ENCODE measurements at places on chromosomes 1 and 21.

DNA sequence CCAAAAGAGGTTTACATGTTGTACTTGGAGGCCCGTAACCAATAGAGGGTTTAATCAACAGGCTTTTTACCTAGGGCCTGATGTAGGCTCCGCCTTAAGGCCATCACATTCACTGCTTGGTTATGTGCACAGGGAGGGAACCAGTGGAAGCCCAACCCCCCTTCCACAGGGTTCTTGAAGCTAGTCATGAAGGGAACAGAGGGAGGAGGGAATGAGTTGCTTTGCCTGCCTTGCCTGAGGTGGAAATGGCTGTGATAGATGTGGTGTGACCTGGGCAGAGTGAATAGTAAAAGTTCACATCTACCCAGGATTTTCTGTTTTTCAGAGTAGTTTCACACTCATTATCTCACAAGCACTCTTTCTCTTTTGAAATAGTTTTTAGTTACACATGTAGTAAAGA lies 215.1 kb downstream of the ST6GALNAC3 start:
- DNase-seq = no peak

DNA sequence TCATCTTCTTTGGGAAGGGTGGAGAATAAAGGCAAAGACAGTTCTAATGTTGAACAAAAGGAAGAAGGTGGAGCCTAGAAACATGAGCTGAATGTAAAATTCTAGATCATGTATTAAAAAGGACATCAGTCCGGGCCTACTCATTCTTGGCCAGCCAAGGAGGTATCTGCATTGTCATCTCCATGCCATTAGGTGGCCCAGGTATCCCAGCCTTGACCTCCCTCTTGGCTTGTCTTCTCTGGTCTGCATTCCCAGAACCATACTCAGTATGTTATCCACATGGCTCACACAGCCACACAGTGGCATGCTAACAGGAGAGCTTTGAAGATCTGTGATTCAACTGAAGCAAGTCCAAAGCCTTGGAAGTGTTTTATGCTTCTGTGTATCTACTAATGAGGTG lies 369.8 kb upstream of the KAZN start:
- no peak for DNase-seq

DNA sequence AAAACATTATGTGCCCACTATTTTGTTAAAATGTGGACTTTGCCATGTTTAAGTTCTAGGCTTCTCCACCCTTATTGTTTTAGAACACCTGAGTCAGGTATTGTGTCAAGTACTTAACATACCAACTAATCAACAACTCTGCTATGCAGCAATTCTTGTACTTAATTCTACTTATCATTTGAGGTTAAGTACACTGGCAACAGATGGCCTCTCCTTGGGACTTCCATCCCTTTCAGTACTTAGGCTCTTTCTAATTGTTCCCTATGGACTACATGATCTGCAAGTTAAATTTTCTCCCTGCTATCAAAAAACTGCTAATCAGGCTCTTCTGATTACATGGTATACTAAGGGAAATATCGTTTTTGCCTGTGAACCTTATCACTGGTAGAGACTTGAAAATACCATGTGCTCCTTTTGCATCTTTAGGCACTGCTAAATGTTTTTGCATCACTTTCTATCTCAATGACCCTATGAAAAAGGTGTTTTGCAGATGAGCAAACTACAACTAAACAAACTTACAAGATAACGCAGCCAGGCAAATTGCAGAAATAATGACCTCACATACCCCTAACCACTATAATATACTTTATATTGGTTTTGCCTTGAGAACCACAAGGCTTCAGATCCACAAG lies 18.9 kb downstream of the SFPQ start:
- no peak for DNase-seq

GRCh38 chr1:6349254-6349943 lies 44.2 kb downstream of the ACOT7 start:
- no peak for DNase-seq

- no peak for DNase-seq
Measured at GRCh38 chr1:192573499-192573898, 2.1 kb upstream of the RGS1 start.

GRCh38 chr1:208362011-208362410 lies 117.8 kb upstream of the PLXNA2 start:
- DNase-seq = no peak

DNA sequence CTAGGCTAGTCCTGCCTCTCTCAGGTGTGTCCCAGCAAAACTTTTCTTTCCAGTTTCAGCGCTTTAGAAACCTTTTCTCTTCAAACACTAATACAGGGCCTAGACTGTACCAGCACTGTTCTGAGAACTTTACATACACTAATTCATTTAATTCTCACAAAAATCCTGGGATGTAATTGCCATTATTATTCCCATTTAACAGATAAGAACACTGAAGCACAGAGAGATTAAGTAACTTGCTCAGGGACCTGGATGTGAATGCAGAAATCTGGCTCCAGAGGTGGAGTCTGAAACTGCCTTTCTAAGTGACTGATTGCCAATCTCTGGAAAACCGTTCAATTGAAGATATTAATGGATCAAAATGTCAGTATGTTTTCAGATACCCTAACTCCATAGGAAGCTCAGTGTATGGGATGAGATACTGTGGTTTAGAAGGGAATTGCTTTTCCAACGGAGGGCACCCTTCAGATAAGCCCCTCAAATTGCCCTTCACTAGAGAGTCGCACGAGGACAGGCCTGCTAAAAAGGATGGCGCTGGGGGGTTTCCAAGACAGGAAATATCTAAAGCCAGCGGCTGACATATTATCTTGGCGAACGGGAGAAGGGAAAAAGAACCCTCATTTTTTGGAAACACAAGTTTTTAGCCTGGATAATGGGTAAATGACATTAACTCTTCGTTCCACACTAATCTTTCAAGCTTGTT lies 698 bp upstream of the UCK2 start:
- DNase-seq = no peak

DNA sequence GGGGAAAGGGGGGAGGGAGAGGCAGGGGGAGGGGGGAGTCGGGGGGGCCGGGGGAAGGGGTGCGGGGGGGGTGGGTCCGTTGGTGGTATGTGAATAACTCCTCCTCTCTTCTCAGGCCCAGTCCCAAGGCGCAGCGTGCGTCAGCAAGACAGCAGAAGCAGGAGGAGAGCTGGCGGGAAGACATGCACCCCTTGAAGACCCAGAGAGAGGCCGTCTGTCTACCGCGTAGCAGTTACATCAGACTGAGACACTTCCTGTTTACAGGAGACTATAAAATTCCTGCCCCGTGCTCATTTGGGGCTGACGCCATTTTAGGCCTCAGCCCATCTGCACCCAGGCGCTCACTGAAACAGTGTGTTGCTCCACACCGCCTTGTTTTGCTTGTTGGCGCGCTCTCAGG lies 55.3 kb downstream of the SETD4 start:
- no peak for DNase-seq

DNA sequence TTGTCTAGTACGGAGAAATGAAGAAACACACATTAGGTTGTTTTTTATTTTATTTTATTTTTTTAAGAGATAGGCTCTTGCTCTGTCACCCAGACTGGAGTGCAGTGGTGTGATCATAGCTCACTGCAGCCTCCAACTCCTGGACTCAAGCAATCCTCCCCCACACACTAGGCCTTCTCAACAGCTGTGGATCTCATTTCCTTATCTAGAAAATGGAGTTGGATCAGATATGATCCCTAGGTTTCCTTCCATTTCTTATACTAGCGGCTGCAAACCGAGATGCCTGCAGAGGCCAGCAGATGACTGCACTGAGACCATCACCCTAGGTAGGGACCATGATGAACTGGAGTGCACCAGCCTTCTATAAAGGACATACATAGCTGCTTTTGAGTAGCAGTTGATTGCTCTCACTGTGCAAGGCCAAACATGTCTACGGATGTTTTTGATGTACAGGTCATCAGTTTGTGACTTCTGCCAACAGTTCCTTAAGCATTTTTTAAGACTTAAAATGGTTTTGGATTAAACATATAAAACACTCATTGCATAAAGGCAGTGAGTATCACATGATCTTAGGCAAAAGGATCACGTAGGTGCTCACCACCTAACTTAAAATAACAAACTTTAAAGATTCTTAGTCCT lies 11.4 kb upstream of the KLHL12 start:
- DNase-seq = no peak

- DNase-seq = no peak
Measured at GRCh38 chr1:174077749-174078490, 55.8 kb upstream of the RC3H1 start.

DNA sequence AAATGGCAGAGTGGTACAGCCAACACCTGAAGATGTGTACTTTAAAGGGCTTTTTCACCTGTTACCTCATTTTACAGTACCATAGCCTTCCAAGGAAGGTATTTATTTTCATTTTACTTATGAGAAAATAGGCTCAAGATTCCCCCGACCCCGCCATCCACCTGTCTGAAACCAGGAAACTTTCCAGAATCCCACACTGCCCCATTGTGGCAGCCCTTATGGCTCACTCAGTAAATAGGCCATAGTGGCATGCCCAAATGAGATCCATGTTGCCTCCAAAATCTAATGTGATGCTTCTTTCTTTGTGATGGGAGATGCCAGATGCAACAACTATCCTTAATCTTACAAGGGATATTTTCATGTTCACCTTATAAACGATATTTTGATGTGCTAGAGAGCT lies 97.8 kb downstream of the EBNA1BP2 start:
- DNase-seq = no peak

DNA sequence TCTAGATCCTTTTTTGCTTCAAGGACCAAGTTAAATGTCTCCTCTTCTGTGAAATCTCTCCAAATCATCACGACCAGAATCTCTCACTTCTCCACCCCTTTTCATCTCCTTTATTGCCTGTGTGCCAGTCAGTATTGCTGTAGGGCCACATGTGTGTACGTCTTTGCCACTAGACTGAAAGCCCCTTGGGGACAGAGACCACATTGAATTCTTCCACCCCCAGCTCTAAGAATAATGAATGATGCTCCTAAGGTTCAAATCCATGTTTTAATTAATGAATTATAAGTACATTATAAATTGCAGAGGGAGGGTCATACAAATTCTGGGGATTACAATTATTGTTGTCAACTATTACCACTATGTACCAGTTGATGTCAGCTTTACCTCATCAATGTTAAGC lies 343.8 kb downstream of the USP25 start:
- DNase-seq = no peak

GRCh38 chr1:87318806-87319205 lies 9.9 kb upstream of the LMO4 start:
- no peak for DNase-seq

DNA sequence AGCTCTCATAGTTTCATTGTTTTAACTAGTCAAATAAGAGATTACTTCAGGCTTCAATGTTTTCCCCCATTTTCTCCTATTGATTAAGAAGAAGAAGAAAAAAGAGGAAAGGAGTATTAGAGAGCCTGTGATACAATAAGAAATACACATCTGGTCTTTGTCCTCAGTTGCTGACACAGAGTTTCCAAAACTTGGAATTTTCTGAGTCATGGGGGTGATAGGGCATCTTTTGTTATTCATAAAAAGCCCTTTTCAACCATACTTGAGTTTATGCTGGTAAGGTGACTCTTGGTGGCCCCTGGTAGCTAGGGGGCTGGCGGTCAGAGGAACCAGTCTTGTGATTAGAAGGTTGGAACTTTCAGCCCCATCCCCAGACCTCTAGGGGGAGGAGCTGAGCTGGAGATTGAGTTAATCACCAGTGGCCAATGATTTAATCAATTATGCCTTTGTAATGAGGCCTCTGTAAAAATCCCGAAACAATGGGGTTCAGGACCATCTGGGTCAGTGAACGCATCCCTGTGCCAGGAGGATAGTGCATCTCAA lies 28.9 kb upstream of the KLF18 start:
- no peak for DNase-seq

DNA sequence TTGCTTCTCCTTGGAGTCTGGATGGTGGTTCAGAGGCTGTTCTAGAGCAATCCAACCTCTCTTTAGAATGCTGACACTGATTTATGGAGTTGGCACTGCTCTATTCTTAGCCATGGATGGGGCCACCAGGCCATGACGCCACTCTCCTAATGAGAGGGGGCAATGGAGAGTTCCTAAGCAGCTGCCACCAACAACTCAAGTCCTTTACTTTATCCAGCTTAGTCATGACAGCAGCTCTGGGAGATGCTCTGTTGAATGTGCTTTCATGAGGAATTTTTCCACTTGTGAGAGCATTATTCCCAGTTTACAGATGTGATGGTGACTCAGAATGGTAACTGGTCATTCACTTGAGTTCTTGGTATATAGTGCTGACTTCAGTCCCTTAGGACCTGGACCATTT lies 366.3 kb downstream of the HHAT start:
- no peak for DNase-seq

GRCh38 chr1:161000736-161001480 lies 20.0 kb downstream of the F11R start:
- DNase-seq = no peak

DNA sequence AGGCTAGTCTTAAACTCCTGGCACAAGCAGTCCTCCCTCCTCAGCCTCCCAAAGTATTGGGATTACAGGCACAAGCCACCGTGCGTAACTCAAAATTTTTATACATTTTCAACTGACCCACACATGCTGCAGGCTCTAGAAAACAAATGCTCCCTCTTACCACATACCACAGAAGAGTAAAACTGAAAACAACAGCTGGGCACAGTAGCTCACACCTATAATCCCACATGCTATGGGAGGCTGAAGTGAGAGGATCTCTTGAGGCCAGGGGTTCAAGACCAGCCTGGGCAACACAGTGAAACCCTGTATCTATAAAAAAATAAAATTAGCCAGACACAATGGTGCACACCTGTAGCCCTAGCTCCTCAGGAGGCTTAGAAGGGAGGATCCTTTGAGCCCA lies 56.7 kb downstream of the AKT3 start:
- DNase-seq = no peak

DNA sequence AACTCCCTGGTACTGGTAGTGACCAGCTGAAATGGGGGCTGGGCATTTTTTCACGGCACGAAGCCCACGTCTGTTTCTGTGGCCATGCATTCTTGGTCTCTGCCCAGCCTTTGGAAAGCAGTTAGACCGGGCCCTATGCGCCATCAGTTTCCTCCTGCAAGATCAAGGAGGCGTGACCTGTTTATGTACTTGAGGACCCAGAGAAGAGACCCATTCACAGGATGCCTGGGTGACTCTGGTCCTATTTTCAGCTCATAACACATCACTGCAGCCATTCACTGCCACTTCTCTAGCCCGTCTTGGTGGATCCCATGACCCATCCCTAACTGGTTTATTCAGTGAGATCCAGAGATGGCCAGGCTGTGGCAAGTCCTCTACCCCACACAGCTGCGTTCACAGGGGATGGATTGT lies 70.4 kb downstream of the SPSB1 start:
- DNase-seq = no peak

DNA sequence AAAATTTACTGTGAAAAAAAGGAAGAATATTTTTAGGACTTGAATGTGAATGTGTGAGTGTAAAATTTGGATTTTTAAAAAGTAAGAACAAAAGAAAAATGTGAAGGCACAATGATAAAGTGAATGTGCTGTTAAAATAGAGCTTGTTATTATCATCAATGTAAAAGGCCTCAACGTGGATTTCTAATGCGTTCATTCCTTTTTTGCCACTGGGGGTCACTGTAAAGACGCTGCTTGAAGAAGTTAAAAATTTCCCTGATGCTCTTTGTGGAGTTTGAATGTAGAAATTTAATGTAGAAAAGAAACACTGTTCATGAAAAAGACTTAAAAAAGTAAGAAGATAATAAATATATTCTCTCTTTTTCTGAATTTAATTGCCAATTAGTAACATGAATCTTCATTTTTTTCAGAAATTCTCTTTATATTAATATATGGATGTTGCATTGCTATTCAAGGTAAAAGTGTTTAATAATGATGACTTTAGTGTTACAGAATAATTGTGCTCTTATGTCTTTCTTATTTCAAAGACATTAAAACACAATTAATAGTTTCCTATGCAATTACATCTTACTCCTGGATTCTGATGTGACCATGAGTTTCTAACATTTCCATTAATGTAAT lies 161.5 kb downstream of the DNM3 start:
- DNase-seq = no peak

GRCh38 chr21:36661511-36662309 lies 37.2 kb upstream of the SIM2 start:
- no peak for DNase-seq

All from T-helper 9 cell (primary cell).